ENCODE measurements at places on chromosomes 13 and 19. TPM values are rescaled to one million over a fixed set of nuclear protein-coding genes. Genes with fewer than 3 reads are reported as not detected.

The GPR180 gene
- total RNA-seq, result 9.7 TPM

The ADPRHL1 gene
- total RNA-seq, result 0.50 TPM

The SEMA6B gene
- 0.19 TPM for total RNA-seq

The USHBP1 gene
- not detected for total RNA-seq

The SERPINE3 gene
- total RNA-seq, result not detected

The KLK12 gene
- total RNA-seq, result not detected

The CYSLTR2 gene
- 2.4 TPM for total RNA-seq

The ENOX1 gene
- 0.45 TPM for total RNA-seq

The SLC1A6 gene
- total RNA-seq, result not detected

The GDF15 gene
- not detected for total RNA-seq

The NPAS1 gene
- not detected for total RNA-seq

The B3GNT3 gene
- 0.26 TPM for total RNA-seq

The OVOL3 gene
- total RNA-seq, result not detected

The CFAP97D2 gene
- total RNA-seq, result not detected

The VSTM2B gene
- not detected for total RNA-seq

The MEF2B gene
- total RNA-seq, result 4.3 TPM

The CAPN12 gene
- 7.1 TPM for total RNA-seq

The CACNA1A gene
- 0.46 TPM for total RNA-seq

The SPACA4 gene
- total RNA-seq, result not detected

All from activated CD4-positive, alpha-beta memory T cell treated with anti-CD3 and anti-CD28 coated beads for 36 hours (primary cell).